ENCODE measurements at places on chromosomes 5 and 9. TPM values are rescaled to one million over a fixed set of nuclear protein-coding genes. Genes with fewer than 3 reads are reported as not detected.

Gene HAPLN1
- 6.7 TPM for total RNA-seq

Gene PCDHGC3
- 16.0 TPM for total RNA-seq

Gene ARL14EPL
- not detected for total RNA-seq

Gene ACTBL2
- not detected for total RNA-seq

Gene ZNF462
- total RNA-seq = 33.4 TPM

Gene OTP
- not detected for total RNA-seq

DNA sequence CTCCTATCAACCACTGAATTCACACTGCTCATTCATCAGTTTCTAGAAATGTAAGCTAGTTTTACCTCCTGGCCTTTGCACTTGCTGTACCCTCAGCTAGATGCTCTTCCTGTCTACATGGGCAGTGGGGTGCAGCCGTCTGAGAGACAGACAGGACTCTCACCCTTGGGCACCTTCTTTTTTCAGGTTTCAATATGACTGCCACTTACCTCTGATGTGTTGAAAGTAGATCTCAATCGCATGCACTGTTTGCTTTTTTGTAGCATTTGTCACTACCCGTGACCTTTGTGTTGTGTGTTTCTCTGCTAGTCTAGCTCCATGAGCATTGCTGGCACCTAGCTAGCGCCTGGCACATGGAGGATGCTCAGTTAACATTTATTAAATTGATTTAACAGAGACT lies 403.1 kb upstream of the TRPC7 start:
- no peak for DNase-seq

GRCh38 chr5:123427281-123427680 lies 4.1 kb upstream of the CEP120 start:
- no peak for DNase-seq

DNA sequence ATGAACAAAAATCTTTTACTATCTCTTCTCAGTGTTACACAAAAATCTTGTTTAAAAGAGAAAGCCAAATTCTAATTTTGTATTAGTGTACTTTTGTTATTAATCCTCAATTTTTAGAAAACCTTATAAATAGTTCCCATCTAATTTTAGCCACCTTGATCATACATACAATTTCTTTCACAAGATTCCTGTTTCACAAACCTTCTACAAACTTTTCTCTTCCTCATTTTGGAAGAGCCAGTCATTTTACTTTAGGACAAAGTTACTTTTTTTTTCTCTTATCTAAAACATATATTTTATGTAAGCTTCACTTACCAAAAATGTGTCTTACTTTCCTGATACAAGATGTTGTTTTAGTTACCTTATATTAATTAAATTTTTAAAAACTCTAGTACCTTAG lies 161.3 kb downstream of the YIPF5 start:
- DNase-seq = no peak

DNA sequence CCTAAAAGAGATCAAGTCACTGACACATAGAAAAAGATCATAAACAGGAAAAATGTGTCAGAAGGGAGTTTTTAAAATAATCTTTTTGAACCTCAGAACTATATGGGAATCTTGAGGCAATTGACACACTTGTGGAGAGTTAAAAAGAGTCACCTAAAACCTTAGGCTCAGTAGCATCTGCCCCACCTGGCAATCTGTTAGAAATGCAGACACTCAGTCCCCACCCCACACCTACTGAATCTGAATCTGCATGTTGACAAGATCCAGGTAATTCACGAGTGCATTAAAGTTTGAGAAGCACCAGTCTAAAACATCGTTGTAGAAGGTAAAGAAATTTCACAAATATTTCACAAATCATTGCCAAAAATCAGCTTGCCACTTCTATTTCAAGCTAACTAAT lies 388.3 kb downstream of the NR2F1-AS1 start:
- no peak for DNase-seq

- DNase-seq = no peak
These were observed 37.5 kb downstream of the MAP1B start for GRCh38 chr5:72144762-72145161.

DNA sequence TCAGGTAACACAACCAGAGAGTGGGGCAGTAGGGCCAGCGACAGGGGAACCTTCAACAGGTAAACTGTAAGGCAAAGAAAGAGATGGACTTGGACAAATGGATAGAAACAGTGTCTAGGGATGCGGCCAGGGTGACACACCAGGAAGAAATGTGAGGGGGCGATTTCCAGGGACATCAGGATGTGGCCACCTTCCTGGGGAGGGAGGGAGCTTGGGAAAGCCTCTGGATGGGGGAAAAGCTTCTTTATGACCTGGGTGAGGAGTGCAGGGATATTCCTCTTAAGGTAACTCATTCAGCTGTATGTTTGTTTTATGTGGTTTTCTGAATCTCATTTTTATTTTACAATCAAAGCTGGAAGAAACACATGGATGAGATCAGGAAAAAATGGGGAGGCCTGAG lies 11.9 kb upstream of the NXNL2 start:
- DNase-seq = no peak

DNA sequence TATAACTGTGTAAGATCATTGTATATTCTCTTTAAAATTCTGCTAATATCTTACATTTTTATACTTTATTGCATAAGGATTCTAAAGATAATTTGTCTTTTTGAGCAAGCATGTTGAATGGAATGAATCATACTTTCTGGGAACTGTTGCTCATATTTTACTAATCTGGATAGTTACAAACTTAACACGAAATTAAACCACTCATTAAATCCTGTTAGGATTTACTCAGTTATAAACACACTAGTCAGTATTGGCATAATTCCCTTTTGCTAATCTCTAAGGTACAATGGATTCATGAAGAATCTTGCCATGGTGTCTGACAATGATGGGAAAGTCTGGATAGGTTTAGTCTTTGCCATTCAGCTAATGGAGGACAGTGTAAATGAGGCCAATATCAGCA lies 338.1 kb upstream of the SMC2 start:
- no peak for DNase-seq

DNA sequence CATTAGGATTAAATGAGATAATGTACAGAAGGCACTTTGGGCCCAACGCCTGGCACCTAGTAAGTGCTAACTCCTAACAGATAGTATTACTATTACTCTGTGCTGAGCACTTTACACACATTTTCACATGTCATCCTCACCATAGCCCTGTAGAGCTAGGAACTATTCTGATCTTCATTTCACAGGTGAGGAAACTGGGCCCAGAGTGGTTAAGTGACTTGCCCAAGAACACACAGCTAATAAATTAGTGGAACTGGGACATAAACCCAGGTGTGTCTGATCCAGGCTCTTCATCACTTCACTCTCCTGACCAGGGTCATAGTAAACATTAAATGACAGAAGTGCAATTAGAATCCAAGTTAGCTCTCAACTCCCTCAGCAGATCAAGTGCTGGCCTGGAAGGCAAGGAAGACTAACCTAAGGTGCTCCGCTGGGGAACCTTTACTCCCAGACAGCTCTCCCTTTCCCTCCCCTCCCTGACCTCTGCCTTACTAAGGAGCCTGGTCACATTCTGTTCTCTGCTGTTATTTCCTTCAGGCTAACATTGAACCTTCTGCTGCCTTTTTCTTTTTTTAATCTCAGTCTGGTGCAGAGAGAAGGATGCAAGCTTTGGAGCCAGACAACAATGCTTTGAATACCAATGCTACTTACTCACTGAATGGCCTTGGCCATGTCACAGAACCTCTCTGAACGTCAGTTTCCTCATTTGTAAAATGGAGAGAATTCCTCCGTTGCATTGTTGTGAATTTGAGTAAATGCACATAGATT lies 4.1 kb upstream of the ADRA1B start:
- DNase-seq = no peak
